Effector memory CD4-positive, alpha-beta T cell (primary cell): ENCODE measurements at places on chromosomes 2 and 18.
A peak's percentile ranks its signal among the peaks of the same experiment; 100 is the strongest.

DNA sequence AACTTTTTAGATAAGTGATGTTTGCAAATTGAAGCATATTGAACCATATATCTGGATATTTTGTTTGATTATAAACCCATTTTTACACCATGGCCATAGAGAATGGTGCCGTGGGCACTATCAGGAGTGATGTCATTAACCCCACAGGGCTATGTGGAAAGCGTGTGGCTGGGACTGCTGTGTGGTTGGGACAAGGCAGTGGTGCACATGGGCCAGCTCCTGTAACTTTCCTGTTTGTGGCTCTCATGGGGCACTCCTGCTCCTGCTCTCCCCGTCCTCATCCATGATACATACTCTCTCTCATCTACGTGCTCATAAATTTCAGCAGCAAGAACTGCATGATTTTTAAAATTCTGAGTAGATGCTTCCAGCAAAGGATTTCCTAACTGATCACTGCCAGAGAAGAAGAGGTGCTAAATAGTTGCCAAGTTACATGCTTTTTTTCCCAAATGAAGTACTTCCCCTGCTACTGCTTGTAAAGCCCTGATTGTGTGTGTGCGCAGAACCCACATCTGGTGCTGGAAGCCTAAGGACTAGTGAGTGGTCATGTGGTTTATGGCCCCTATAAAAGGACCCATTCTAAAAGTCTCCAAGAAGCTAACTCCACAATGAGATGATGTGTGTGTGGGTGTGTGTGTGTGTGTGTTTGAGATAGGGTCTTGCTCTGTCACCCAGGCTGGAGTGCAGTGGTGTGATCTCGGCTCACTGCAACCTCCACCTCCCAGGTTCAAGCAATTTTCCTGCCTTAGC, 240.8 kb downstream of the NEDD4L start:
- no peak for DNase-seq

DNA sequence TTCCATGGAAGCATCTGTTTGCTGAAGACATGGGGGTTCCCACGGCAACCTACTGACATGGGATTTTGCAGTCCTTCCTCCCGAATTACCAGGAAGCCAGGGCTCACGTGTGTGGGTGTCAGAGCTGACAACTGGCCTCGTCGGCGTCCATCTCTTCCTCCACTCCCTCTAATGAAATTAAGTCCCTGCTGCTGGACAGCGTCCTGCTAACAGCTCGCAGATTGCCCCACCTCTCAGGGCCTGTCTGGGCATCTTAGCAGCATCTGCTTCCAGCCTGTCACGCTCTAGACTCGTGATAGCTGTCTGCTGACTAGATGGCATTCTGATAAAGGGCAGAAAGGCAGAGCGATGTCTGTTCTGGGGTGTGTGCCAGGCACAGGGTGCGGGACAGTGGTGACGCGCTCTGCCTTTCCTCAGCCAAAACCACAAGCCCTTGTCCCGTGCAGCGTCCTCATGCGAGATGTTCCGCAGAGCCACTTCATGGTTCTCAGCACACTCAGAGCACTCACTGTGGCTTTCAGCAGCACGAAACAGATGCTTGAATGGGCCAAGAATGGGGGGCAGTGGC, 161.1 kb downstream of the ARL4C start:
- peak; percentile 59 for DNase-seq

- no peak for DNase-seq
These were observed 80.2 kb downstream of the EFEMP1 start for GRCh38 chr2:55843096-55843993.

DNA sequence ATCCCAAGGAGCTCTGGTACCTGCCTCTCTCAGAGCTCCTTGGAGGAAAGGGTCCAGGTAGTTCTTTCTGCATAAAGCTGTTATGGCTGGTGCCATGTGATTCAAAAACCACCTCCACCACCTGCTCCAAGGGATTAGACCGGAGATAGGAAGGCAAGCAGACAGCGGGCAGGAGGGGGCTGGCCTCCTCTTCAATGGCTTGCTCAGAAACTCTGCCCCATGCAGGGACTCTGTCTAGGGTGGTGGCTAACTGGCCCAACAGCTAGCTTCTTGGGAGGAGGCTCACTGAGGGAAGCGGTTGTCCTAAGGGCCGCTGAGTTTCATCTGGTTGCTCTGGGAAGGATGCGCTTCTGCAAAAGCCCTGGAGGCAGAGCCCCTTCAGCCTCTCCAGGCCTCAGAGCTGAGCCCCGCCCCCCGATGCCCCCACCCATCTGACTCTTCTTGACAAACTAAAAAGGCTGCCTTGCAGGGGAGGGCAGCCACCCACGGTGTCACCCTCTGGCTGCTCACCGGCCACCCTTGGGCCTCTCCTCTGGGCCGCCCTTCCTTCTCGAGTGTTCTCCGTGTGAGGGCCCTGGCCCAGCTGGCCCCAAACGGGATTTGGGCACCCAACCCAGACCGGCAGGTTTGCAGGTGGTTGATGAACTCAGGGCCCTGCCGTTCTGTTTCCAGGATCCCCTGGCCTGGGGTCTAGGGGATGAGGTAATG, 90.2 kb downstream of the MCFD2 start:
- no peak for DNase-seq

DNA sequence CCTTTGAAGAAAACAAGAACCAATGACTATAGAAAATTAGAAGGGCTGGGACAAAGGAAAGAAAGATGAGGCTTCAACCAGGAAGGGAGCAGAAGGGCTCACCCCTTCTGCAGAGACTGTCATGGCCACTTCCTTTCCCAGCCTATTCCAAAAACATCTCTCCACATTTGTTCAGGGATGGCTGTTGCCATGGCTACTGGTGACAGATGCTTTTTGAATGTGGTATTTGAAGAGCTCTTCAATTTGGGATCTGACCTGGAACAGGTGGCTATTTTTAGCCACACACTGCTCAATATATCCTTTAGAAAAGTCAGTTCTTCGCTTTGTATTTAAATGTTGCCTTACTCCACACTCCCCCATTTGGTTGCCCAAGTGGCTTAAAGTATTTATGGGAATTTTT, 64.1 kb upstream of the LCLAT1 start:
- DNase-seq: no peak

DNA sequence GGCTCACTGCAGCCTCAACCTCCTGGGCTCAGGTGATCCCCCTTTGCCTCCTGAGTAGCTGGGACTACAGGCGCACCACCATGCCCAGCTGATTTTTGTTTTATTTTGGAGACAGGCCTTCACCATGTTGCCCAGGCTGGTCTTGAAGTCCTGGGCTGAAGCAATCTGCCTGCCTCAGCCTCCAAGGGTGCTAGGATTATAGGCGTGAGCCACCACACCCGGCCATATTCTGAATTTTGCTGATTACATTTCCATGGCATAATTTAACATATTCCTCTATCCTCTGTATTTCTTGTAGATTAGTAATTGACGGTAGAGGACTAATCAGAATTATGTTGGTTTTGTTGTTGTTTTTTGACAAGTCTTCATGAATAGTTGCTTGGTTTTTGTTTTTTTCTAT, 50.6 kb downstream of the MEX3C start:
- no peak for DNase-seq

- no peak for DNase-seq
These were observed 211.9 kb upstream of the SMAD2 start for GRCh38 chr18:48142353-48142752.

GRCh38 chr2:193476171-193476800, 1281.6 kb upstream of the TMEFF2 start:
- DNase-seq: no peak

DNA sequence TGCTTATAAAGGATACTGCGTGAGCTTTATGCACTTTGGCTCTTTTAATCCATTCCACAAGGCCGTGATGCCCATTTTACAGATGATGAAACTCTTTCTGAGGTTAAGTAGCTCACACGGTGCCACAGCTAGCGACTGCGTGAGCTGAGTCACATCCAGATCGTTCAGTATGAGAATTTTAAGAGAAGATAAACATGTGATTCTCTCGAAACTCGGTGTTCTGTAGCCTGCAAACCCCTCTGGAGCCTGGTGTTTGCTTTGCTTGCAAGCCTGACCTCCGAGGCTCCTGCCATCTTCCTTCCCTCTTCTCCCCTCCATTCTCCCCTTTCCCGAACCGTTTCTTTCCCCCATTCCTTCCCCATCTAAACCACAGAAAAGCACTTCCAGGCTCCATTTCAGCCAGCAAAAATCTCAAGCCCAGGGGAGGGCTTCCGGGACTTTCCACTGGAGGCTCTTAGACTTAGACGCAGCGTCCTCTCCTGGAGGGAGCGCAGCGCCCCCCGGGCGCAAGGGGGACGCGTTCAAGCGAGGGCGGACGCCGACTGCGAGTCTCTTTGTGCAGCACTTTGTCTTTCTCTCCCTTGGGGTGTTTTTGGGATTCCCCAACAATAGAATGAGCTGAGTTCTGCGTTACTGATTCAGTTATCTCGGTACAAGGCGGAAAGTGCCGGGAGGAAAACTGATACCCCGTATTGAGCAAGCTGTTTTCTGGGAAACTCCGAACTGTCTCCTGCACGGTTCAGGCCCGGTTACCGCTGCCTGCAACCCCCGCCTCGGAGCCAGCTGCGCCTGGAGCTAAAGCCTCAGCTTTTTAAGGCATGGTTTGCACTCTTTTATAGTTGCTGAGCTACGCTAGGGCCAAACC, 38.0 kb downstream of the CYP1B1 start:
- no peak for DNase-seq

- no peak for DNase-seq
These were observed 34.4 kb upstream of the PDIA6 start for GRCh38 chr2:10847008-10847407.

DNA sequence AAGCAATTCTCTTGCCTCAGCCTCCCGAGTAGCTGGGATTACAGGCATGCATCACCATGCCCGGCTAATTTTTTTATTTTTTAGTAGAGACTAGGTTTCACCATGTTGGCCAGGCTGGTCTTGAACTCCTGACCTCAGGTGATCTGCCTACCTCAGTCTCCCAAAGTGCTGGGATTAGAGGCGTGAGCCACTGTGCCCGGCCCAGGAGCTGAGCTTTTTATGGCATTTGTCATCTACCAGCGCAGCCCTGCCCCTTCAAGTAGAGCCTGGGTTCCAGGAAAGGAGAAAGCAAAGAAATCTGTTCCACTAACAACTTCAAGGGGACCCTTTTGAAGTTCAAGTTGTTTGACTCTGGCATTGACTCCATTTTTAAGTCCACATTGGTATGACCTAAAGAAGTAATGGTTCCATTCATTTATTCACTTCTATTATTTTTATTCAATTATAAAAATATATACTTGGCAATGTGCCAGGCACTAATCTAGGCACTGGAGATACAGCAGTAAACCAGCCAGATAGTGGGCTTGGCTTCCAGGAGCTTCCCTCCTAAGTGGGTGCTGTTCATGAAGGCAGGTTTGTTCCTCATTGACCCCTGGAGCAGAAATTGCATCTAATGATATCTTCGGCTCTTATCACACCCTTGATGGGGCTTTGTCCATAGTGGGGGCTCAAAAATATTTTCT, 8.0 kb upstream of the SFTPB start:
- DNase-seq: no peak

GRCh38 chr18:12334366-12334808, 26.3 kb downstream of the TUBB6 start:
- no peak for DNase-seq

GRCh38 chr2:172438741-172439508, 11.5 kb downstream of the ITGA6 start:
- no peak for DNase-seq

GRCh38 chr2:200619279-200619678, 33.5 kb downstream of the AOX1 start:
- DNase-seq: no peak

DNA sequence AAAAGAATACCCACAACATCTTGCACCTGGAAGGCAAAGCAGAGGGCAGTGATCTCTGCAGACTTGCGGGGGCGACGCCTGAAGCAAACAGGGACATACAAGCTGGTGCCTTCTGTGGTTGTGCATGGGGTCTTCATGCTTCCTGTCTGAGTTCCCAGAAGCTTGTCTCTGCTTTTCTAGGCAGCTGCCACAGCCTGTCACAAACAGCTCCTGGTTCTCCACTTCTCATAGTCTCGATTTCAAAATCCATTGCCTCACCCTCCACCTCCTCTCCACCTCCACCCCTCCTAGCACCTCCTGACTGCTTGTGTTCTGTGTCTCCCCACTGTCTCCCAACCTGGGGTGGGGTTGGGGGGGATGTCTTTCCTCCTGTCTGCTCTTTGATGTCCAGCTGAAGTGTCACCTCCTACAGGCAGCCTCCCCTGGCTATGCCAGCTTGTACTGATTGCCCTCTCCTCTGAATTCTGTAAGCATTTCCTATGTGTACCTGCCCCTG, 1.7 kb upstream of the PROC start:
- no peak for DNase-seq

DNA sequence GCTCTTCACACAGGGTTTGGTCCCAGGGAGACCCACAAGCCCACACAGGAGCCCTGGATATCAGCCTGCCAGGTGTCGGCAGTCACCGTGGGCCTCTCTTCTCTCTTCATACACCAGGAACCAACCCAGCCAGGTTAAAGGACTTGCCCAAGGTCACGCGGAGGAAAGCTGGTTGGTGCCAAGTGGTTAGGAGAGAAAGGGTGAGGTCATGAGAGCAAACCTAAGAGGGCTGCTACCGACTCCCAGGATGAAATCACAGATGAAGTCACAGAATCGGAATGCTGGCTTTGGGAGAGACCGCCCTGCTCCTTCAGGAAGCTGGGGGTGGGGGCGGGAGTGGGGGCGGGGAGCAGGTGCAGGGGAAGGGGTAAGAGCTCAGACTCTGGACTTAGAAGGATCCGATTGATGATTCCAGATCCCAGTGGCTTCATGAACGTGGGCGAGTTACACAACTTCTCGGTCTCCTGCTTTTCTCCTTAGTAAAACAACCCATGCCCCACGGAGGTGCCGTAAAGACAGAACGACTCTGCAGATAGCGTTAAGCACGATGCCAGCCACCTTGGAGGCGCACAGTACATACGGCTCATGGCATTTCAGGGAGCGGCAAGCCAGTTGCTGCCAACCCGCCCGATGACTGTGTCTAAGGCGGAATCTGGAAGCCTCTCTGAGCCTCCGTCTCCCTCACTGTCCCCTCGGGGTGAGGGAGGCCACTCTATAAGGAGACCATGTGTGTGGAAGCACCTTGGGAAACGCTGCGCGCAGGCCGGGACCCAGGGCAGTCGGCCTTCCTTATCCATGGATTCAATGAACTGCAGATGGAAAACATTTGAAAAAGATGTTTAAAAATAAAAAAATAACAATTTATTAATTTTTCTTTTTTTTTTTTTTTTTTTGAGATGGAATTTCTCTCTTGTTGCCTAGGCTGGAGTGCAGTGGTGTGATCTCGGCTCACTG, 23.0 kb upstream of the TAF1B start:
- no peak for DNase-seq
